ENCODE measurements at places on chromosomes 2 and 18.

DNA sequence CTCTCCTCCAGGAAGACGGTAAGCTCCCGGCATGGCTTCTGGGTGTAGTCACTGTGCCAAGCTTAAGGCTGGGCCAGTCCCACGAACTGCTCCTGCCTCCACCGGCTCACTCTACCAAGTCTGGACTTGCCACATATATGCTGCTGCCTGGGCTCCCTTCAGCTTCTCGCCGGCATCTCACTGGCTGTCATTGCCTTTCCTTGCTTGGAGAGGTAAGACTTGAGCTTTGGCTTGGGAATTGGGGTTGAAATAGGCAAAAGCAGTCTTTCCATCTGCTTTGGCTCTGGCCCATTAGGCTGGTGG, 481.0 kb downstream of the TGIF1 start:
- no peak for DNase-seq

DNA sequence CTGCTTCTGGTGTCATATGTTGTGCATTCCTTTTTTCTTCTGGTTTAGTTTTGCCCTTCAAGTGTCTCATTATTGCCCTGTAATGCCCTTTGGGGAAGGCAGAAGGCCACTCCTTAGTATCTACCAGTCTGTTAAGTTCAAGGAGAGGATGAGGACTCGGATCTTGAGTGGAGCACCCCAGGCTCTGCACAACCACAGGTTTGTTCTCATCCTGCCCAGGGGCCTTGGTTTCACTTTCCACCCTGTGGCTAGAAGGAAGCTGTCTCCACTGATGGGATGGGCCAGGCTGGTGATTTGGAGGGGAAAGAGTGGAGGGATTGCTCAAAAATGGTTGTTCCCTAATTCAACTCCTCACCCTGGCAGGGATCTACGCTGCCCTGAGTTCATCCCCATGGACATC, 30.2 kb upstream of the RAB11FIP5 start:
- DNase-seq, result no peak

DNA sequence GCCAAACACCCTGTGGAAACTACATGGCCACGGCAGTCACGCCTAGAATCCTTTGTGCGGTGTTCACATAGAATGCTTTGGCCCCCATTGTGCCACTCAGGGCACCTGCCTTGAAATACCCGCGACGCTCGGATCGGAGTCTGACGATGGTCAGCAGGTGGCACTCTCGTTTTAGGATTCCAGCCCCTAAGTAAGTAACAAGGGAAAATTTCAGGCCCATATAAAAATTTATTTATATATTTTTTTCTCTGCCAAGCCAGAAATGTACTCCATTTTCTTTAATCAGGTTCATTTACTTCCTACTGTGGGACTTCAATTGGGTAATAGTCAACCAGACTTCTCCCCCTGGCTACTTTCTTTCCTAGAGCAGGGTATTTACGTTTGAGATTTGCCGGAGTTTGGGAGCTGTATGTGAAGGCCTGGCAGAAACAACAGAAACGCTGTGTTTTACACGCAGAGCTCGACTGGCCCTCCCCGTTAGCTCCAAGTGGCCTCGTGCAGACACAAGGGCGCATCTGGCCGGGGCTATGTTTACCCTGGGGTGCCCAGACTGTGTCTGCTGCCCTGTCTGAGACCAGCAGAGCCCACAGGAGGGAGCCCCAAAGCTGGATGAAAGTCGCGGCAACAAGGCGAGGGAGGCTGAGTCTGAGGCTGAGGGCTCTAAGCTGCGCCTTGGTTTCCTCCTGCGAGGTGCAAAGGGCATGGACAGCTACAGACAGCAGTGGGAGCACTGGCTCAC, 41.6 kb downstream of the LRRC30 start:
- DNase-seq, result no peak

- no peak for DNase-seq
These were observed 49.4 kb downstream of the POLE4 start for GRCh38 chr2:75007819-75008218.

- DNase-seq, result no peak
These were observed 246.9 kb downstream of the LNPK start for GRCh38 chr2:175755169-175755568.

- no peak for DNase-seq
These were observed 73.9 kb upstream of the LMAN1 start for GRCh38 chr18:59432803-59433597.

DNA sequence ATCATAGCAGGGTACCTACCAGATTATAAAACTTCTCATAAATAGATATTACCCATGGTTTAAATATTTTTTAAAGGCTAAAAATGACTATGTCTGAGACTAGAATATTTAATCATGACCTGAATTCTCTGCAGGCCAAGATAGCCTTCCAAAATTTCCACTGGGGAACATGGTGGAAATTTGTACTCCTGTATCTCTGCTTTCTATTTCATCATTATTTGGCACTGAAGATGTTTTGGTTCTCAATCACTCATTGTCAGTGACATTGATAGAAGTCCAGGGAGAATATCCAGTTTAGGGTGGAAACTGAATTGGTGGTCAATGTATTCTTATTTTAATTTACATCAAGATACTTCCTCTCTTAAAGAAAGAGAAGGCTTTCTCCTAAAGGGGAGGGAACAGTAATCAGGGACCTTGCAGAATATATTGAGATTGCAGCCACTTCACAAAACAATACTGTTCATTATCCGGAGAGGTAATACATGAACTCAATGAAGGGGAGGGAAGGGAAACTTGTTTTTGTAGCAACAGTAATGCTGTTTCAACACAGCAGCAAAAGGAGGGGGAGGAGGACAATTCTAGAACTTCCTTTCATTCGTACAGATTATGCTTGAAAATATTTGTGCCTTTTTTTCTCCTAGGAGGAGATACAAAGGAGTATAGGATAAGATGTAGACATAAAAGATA, 34.1 kb downstream of the EEF1B2 start:
- no peak for DNase-seq

DNA sequence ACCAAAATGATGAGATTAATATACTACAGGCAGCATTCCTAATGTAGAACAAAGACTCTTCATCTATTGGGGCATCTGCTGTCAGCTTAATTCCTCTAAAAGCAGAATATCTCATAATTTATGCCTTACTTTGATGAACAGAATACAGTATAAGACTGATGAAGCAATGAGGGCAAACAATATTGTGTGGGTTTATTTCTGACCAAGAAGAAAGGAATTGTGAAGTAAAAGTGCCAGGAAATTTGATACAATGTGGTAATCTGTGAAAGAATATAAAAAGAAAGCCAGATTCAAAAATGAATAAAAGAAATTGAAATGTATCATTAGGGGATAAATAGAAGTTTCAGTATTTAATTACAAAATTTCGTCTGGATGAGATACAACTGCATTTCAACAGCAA, 78.8 kb upstream of the TTC21B start:
- no peak for DNase-seq

- no peak for DNase-seq
These were observed 47.2 kb downstream of the RAD51AP2 start for GRCh38 chr2:17470855-17471641.

DNA sequence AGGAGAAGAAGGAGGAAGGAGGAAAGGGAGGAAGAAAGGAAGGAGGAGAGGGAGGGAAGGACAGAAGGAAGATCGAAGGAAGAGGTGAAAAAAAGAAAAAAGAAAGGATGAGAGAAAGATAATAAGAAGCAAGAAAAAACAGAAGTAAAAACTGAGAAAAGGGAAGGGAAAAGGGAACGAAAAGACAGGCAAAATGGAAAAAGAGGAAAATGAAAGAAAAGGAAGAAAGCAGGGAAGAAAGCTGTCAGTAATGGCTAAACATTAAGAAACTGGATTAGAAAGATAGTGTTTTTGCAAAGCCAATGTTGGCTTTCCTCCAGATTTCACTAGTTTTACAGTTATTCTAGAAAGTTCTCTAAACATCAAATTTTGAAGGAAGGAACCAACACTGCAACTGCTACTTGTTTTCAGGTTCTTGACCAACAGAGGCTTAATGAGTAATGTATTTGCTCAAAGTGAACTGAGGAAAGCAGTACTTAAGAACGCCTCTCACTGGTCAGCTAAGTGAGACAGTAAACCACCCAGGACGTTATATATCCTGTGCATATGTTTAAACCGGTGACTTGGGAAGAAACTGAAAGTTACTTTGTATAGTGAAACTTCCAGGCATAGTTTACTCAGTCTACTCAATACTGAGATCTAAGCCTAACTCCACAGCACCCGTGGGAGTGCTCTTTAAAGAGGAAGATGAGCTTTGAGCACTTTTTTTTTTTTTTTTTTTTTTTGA, 286.2 kb upstream of the TRIB2 start:
- DNase-seq, result no peak

DNA sequence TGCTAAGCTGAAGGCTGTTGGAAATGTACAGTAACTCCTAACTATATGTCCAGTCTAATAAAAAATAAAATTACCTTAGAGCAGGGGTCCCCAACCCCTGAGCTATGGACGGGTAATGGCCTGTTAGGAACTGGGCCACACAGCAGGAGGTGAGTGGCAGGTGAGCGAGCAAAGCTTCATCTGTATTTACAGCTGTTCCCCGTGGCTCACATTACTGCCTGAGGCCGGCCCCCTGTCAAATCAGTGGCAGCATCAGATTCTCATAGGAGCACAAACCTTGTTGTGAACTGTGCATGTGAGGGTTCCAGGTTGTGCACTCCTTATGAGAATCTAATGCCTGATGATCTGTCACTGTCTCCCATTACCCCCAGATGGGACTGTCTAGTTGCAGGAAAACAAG, 73.1 kb upstream of the CXCR4 start:
- DNase-seq, result no peak

DNA sequence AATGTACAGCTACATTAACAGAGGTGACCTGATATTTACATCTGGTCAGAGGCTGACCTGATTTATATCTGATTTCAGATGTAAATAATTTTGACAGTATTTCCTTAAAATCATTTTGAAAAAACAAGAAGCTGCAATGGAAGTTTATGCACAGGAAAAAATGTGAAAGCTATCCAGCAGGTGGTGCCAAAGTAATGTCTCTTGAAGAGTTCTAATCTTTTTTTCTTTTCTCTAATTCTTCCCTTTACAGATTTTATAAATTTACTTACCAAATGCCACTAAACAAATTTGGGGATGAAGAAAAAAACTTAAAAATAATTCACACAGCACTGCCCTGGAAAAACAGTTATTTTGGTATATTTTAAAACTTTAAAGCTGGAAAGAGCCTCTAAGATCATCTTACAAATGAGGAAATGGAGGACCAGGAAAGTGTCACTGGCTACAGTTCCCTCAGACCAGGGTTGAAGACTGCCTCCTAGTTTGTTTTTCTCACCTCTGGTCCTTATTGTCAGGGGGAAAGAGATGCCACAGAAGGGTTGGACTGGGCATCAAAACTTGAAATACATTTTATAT, 16.4 kb upstream of the FBLN7 start:
- no peak for DNase-seq

DNA sequence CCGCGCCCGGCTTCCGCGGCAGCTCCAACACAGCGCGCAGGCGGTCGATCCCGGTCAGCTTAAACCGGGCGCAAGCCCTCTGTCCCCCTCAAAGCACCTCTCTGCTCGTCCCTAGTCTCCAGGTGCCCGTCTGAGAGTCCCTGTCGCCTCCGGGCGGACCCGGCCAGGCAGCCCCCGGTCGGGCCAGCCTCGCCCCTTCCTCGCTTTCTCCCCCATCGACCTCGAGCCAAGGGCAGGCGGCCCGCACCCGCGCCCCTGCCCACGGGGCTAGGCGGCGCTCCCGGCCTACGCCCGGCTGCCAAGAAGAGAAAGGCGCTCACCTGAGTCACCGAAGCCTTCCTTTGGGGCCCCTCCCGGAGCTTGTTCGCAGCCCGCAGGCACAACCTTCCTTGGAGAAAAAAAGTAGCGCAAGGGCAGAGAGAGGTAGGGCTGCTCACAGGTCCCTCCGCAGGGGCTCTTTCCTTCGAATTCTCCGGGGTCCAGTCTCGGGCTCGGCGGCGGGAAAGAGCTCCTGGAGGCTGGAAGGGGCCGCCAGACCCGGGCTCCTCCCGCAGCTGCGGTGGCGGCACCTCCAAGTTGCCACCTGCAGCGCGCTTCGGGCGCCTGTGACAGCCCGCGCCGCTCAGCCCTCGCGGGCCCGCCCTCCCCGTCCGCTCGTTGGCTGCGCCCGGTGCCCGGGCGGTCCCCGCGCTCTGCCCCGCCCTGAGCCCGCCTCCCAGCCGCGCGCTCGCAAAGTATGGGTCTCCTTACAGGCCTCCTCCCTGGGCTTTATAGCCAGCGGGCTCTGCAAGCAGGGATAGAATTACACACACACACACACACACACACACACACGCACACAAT, 86.5 kb upstream of the EPB41L3 start:
- peak; percentile 89 for DNase-seq

- no peak for DNase-seq
These were observed 88.0 kb downstream of the COMMD1 start for GRCh38 chr2:61993422-61994024.

DNA sequence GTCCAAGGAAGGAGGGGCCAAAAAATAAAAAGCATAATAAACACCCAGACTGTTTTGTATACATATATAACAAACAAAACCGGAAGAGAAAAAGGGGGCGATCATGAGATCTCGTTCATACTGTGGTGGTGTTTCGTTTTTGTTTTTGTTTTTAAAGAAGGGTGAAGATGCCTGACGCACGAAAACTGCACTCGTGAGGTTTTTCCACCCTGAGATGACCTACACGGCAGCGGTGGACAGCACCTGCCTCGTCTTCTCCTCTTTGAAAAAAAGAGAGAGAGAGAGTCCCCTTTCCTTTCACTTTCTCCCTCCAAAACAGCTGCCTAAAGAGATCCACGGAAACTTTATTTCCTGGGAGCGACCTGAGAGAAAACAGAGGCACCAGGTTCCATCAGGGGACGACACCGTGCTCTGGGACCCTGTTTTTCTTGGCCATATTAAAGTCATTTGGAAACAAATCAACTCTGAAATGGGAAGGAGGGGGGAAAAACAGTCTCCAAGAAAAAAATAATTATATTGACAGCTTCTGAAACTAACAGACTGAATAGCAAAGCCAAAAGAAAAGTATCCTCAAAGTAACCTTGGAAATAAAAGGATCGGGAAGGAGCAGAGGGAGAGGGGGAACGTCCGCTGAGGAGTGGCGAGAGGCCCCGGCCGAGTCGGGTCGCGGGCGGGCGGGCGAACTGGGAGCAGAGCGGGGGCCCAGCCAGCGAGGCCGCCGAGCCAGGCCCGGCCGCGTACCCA, 3.5 kb downstream of the POU3F3 start:
- no peak for DNase-seq

DNA sequence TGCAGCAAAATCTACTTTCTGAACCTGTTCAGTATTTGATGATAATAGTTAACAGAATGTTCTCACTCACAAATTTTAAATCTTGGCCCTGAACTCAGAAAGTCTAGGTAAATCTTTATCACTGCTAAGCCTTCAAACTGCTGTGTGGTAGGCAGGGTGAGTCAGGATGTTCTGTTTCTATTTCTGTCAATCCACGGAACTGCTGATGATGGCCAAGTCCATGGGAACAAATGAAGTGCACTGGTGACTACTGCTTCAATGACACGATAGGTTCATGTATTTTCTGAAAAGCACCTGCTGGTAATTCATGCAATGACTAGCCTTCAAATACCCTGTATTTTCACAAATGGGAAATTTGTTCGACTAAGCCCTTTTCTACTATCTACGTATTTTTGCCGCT, 14.2 kb downstream of the NIFK start:
- no peak for DNase-seq

All from osteocyte (in vitro differentiated cells).